Metanephros (tissue), 2 donors: ENCODE measurements at places on chromosomes 7 and 10. TPM values are rescaled to one million over a fixed set of nuclear protein-coding genes. Genes with fewer than 3 reads are reported as not detected.

CNPY1 gene
- total RNA-seq: not detected

HMX3 gene
- 0.82 TPM for total RNA-seq

SPDYE16 gene
- total RNA-seq: 0.53 TPM

SKIDA1 gene
- 7.5 TPM for total RNA-seq

OR13A1 gene
- total RNA-seq: 0.06 TPM

ARMC10 gene
- 35.6 TPM for total RNA-seq

ZNF853 gene
- 16.8 TPM for total RNA-seq

COL26A1 gene
- 21.9 TPM for total RNA-seq

ERVW-1 gene
- total RNA-seq: not detected

ZNF488 gene
- 2.4 TPM for total RNA-seq

LBX1 gene
- total RNA-seq: 1.5 TPM

TRIM50 gene
- 0.18 TPM for total RNA-seq

MOGAT3 gene
- total RNA-seq: 1.8 TPM

SERPINE1 gene
- total RNA-seq: 3.4 TPM

PLEKHS1 gene
- total RNA-seq: 0.18 TPM

PVRIG gene
- total RNA-seq: not detected

TLL2 gene
- total RNA-seq: 0.53 TPM

ICA1 gene
- total RNA-seq: 15.1 TPM

SDHAF3 gene
- total RNA-seq: 31.2 TPM

UCMA gene
- total RNA-seq: not detected

GHRHR gene
- total RNA-seq: not detected

C10orf53 gene
- total RNA-seq: not detected

GGCT gene
- total RNA-seq: 23.9 TPM

POLR3A gene
- 16.7 TPM for total RNA-seq

ADAP1 gene
- total RNA-seq: 18.6 TPM

SBDS gene
- 47.7 TPM for total RNA-seq

GLI3 gene
- total RNA-seq: 17.5 TPM

NKX2-3 gene
- total RNA-seq: not detected

CDC14C gene
- total RNA-seq: not detected

SNX10 gene
- 10.6 TPM for total RNA-seq

CFAP43 gene
- total RNA-seq: 12.3 TPM

MYL10 gene
- total RNA-seq: 8.8 TPM

SORBS1 gene
- 45.0 TPM for total RNA-seq
